ENCODE measurements at places on chromosomes 2 and 18.

- no peak for DNase-seq
Observed at GRCh38 chr2:215979620-215980019, 33.7 kb downstream of the MREG start.

GRCh38 chr2:234435836-234436481, 60.9 kb downstream of the ARL4C start:
- no peak for DNase-seq

- no peak for DNase-seq
Observed at GRCh38 chr18:22932885-22933205, 283 bp upstream of the RBBP8 start.

GRCh38 chr2:220076734-220077133, 449.3 kb downstream of the SLC4A3 start:
- DNase-seq: no peak

DNA sequence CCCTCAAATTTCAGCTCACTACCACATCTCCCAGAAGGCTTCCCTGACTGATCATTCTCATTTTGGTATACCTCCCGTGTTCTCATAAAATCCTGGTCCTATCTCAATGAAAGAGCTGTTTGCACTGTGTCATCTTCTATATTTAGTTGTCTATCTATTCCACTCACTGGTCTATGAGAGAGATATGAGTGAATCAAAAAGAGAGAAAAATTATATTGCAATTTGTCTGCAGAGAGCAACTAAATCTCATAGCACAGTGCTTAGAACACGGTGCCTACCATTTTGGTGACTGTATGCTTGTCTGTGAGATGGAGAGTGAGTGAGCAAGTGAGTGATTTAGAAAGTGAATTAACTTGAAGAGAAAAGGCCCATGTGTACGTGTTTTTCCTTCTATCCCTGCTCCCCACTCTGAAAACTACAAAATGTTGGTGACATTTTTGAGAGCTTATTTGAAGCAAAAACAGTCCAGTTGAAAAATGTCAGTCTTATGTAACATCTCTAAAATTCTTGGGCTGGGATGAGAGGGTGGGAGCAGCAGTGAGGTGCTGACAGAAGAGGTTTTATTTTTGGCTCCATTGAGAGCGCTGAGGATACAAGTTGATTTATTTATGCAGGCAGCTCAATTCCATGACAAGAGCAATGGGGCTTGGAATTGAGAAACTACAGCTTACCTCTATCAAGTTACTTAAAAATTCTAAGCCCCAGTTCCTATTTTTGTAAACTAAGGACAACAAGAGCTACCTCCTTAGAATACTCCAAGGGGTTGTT, 373.5 kb upstream of the CHST9 start:
- DNase-seq: no peak

DNA sequence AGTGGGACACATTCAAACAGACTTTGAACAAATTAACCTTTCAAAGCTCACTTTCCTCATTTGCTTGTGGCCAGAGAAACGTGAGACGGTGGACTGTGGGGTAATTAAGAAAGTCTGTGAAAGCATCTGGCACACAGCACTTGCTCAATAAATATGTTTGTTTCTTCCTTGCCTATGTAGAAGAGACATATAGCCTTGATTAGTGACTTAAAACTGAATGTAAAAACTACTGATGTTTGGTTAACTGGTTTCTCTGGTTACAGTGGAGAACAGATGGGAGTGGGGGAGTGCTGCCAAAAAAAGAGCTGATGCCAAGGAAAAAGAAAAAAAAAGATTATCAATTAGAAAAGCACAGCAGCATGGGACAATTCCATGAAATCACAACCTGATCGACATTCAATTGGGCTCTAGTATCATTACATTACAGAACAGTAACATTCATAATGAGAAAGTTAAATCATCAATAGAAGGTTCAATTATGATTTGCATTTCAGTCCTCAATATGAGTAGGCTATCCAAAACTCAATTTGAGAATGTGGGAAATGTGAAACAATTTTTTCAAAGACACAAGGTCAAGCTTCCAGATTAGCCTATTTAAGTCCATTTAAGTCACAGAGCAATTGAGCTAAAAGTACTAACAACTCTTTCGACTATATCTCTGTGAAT, 14.7 kb downstream of the CUL3 start:
- DNase-seq: peak; percentile 10

- no peak for DNase-seq
Observed at GRCh38 chr2:200373973-200374416, 67.5 kb downstream of the SPATS2L start.

DNA sequence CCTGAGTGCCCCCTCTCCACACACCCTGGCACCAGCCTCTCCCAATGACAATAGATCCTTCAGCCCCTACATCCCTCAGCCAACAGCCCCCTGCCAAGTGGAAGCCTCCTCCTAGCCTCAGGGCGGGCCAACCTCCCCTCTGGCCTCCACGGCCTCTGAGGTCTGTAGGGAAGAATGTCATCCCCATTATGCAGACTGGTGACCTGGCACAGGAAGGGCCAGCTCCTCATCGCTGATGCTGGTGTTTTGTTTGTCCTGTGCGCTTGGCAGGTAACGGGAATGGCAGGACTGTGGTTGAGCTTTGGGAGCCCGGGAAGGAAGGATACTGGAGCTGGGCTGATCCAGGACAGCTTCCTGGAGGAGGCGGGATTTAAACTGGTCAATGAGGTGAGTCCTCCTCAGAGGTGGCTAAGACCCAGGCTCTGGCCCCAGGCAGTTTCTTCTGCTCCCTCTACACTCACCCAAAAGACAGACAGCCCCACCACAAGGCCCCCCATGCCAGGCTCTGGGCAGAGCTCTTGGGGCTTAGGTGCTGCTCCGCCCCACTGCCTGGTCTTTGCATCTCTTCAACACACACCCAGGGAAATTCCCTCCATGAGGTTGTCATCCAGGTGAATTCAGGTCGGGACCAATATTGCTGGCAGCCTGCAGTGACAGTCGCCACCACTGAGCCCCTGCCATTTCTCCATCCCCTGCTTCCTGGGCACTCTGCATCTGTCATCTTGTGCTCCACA, 75.2 kb upstream of the SMAD7 start:
- DNase-seq: no peak

GRCh38 chr2:5111581-5111980, 580.6 kb upstream of the SOX11 start:
- no peak for DNase-seq

DNA sequence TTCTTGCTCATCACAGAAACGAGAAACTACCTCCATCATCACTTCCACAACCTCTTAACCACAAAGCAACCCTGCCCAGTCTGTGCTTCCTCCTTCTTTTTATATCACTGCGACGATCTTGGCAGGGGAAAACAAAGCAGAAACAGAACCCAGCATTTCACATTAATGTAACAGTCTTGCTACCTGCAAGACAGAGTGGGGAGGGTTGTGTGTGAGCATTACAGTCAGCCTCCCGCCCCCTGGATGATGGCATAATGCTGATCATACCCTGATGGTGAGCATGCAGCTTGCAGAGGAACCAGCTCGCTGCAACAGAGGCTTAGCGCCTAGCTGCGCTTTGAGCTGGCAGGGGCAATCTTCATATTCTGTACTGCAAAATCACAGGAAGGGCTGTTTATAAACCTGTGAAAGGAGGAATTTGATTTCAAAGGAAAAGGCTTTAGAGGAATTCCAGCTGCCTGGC, 376.1 kb downstream of the IRS1 start:
- DNase-seq: peak; percentile 60

DNA sequence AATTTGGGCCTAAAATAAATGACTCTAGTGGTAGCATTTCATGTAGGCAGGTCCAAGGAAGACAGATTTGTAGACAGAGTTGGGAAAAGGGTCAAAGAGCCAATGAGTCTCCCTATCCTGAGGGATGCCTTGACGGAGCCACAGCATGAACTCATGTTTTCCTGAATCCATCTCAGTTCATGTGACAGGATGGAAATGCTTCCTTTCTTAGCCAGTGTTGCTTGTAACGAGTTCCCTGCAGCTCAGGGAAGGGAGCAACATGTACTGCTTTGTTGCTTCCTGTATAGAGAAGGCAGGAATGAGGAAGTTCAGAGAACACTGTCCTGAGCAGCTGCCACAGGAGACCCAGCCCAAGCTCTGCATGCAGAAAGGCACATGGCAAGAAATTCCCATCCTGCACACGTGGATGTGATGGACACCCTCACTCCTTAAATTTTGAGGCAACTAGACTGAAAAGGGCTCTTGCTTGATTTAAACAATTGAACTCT, 27.9 kb downstream of the TMEM17 start:
- DNase-seq: no peak

GRCh38 chr2:211591426-211591825, 947.2 kb downstream of the ERBB4 start:
- DNase-seq: no peak

DNA sequence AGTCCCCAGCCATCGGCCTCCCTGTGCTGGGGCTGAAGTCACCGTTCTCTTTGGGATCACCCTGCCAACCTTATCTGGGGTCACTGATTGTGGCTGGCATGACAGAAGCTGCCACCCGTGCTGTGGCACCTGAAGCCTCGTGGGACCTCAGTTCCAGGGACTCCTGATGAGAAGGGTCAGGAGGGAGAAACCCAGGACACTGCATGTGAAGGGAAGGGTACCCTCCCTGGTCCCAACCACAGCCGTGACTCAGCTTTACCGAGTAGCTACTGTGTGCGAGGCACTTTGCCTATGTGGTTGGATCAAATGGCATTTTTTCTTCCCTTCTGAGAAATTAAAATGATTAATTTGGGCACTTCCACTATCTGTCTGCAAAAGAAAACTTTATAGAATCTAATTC, 64.4 kb downstream of the SP110 start:
- DNase-seq: no peak

- peak; percentile 76 for DNase-seq
Observed at GRCh38 chr2:221999717-222000116, 299.1 kb downstream of the PAX3 start.

DNA sequence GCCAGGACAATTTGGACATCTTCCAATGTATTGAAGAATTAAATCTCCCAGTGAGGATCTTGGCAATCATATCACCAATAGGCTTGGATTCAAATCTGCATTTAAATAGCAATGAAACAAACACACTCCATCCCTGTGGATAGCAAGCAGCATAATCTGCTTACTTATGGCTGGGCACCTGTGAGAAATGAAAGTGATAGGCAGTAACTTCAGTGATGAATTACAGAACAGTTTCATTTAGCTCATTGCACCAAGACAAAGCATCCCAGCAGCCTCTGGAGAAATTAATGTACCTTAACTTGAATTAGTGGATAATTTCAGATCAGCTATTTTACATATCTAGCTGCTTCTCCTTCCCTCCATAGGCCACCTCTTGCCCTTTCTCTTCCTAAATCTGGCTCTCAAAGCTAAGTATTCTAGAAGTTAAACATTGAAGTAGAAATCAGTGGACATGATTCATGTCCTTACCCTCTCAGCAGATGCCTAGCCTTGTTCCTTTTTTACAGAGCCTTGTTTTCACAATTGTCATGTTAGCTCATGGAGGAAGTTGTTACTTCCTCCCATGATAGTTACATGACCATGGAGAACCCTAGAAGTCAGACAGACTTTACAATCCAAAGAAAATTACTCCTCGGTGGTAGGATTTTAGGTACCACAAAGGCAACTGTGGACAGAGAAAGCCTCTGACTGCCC, 88.5 kb upstream of the TACR1 start:
- DNase-seq: no peak

DNA sequence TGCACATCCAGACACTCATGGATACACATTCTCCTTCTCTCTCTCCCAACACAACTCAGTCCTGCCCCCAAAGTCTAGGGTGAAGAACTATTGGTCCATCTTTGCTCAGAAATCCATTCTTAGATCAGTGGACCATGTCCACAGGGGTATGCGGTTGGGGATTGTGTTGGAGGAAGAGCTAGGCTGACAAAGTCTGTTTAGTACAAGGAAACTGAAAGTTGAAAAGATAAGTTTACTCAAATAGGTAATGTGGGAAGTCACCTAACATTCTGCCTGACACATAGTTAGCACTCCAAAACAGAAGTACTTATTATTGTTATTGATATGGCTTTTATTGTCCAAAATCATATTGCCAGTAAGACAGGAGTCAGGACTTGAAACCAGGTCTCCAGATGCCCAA, 55.9 kb downstream of the ALK start:
- DNase-seq: no peak

GRCh38 chr2:106089611-106090010, 104.5 kb downstream of the UXS1 start:
- DNase-seq: no peak

DNA sequence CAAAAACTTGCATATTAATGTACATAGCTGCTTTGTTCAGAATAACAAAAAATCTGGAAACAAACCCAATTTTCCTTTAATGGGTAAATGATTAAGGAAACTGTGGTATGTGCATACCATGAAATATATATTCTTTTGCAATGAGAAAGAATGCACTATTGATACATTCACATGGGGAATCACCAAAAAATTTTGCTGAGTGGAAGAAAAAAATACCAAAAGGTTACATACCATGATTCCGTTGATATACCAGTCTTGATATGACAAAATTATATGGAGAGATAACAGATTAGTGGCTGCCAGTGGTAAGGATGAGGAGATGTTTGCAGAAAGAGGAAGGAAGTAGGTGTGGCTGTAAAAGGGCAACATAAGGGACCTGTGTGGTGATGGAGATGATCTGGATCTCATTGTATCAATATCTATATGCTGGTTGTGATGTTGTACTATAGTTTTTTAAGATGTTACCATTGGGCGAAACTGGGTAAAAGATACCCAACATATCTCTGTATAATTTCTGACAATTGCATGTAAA, 54.6 kb upstream of the BCL2L11 start:
- DNase-seq: no peak

- no peak for DNase-seq
Observed at GRCh38 chr2:37568565-37568964, 102.9 kb downstream of the CDC42EP3 start.

- DNase-seq: no peak
Observed at GRCh38 chr2:69100220-69100723, 87.3 kb downstream of the ANTXR1 start.

GRCh38 chr2:27249891-27250651, 12.8 kb downstream of the SLC30A3 start:
- no peak for DNase-seq

DNA sequence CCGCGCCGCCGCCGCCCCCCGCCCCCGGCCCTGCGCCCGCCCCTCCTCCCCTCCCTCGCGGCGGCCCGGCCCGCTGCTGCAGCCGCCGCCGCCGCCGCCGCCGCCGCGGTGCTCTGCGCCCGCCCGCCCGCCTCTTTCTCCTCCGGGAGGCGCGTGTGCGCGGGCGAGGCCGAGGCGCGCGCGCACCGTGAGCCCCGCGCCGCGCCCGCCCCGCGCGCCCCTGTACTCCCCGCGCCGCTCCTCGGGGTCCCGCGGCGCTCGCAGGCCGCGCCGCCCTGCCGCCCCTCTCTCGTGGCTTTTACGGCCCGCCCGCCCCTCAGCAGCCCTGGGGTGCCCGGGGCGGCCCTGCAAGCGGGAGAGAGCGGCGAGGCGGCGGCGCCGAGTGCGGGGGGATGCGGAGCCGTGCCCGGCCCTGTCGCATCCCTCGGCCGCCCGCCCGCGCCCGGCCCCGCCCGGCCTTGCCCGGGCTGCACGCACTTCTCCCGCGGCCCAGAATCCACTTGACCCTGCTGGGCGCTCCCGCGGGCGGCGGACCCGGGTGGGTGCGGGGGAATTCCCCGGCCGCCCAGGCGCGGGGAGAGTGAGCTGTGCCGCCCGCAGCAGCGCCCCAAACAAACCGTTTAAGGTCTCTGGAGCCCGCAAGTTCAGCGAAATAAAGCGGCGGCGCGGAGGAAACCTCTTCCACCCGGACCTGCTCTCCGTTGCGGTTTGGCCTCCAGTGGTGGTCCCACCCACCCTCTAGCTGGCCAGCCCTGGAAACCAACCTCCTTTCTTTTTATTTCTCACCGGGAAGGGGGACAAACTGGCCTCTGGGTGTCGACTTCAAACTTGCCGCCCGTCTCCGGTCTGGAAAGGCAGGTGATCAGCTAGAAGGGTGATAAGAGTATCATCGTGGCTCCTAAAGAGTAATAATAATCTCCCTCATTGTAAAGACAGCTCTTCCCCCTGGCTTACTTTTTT, 37.4 kb downstream of the AFF3 start:
- no peak for DNase-seq
